EH (cell line): ENCODE measurements at places on chromosomes 7 and 10.

- peak; percentile 50 for DNase-seq
Measured at GRCh38 chr7:954330-955238, at the start of gene ADAP1. Gene ADAP1 (minus strand): TSS chr7:954680. CDS start chr7:954477, 203 bp downstream.

- DNase-seq = no peak
Measured at GRCh38 chr7:122433765-122434164, 129.2 kb upstream of the FEZF1 start.

DNA sequence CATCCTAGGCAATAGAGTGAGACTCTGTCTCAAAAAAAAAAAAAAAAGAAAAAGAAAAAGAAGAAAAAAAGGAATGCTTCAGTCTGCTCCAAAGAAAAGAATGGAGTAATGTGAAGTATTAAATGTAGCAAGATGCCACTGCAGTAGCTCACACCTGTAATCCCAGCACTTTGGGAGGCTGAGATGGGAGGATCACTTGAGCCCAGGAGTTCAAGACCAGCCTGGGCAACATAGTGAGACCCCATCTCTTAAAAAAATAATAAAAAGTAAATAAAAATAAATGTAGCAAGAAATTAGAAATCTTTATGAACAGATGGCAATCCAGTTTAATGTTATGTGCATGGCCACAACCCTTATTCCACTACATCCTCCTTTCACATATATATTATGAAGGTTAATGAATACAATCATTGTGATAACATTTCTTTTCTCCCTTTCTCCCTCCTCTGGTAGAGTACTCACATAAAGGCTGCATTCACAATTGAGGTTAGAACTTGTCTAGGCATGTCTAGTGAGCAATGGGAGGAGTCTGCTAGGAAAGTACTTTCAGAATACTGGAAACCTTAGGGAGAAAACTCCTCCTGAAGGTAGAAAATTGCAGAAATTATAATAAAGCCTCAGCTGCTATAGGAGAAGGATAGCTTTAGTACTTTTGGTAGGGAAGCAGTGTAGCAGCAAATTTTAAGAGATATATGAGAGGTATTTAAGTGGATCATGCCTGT, 20.4 kb downstream of the KLLN start:
- DNase-seq = peak; percentile 78

- DNase-seq = no peak
Measured at GRCh38 chr7:54426406-54426805, 115.8 kb upstream of the VSTM2A start.

DNA sequence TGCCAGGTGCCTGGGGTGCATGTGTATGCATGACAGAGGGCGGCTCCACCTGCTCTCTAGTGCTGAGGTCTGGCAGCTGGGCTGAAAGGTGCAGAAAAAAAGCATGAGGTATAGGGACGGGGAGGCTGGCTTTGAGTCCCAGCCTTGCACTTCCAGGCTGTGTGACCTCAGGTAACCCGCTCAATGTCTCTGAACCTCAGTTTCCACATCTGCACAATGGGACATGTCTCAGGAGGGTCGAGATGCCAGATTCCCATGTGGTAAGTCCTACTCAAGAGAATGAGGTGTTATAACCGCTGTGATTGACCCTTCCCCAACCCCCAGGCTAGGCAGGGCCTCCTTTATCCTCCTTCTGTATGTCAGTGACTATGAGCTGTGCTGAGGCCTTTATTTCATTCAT, 48.8 kb downstream of the ARHGAP22 start:
- DNase-seq = no peak

DNA sequence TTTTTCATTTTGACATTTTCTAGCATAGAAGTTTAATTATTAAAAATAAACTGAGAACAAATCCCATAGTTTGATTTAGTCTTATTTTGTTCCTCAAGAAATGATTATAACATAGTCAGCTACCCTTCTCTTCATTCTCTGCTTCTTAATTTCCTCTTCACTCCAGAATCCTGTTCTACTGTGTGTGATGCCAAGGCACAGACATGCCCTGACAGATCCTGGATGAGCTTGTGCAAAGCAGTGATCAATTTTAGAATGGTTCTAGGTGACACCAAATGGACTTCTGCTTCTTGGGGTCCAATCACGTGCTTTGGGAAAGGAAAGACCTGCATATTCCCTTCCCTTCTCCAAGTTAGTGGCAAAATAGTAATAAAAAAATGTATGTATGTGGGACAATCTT, 665.6 kb downstream of the MAGI2 start:
- no peak for DNase-seq

GRCh38 chr7:139676390-139676789, 101.4 kb downstream of the HIPK2 start:
- DNase-seq = no peak

DNA sequence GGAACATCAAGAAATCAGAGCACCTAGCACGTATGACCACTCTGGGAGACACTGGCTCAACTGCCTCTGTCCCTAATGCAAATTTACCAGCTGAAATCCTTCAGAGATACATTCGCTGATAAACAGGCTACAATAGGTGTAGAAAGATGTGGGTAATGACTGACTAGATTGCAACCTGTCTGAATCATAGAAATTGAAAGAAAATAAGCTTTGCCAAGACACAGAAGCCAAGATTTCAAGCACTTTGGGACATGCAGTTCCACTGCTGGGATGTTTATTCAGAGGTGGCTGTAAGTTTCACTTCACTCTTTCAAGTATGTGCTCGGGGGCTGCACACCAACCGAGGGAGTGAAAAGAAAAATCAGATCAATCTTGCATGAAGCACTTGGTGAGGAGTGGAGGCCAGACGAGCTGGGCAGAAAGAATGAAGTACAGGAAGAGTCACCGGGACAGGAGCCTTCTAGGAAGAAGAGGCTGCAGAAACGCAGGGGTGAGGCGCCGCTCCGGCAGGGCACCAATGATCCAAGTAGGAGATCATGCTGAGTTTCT, 276.7 kb downstream of the PARD3 start:
- DNase-seq = no peak

- no peak for DNase-seq
Measured at GRCh38 chr10:75530299-75530698, 98.9 kb downstream of the LRMDA start.

- DNase-seq = peak; percentile 75
Measured at GRCh38 chr10:13348216-13349017, at the start of gene SEPHS1. Gene SEPHS1 (minus strand): TSS chr10:13348293. CDS start chr10:13344950, 3,343 bp downstream.

- peak; percentile 52 for DNase-seq
Measured at GRCh38 chr7:140033036-140033435, 29.7 kb downstream of the PARP12 start.

GRCh38 chr7:140631602-140632001, 9.0 kb downstream of the DENND2A start:
- DNase-seq = no peak

DNA sequence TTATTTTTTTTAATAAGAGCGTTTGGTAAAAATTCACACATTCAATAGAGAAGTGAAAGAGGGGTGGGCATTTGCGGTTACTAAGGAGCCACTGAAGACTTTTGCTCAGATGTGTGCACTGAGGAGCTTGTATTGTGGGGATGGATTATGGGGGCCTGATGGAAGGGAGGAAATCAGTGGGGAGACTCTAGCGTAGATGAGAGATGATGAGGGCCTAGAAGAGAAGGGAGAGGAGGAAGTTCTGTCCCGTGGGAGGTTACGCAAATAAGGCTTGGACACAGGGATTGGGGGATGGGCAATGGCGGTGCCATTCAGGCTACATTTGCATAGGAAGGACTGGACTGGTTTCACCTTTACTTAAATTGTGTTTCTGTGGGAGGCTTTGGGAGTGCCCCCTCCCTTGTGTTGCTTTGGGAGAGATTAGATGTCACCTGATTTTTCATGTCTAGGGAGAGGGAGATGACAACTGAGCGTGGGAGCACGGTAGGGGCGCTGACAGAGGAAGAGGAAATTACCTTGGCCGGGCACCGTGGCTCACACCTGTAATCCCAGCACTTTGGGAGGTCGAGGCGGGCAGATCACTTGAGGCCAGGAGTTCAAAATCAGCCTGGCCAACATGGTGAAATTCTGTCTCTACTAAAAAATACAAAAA, 2.2 kb upstream of the HIP1 start:
- DNase-seq = no peak

- no peak for DNase-seq
Measured at GRCh38 chr10:85045046-85045445, 716.7 kb downstream of the CCSER2 start.

DNA sequence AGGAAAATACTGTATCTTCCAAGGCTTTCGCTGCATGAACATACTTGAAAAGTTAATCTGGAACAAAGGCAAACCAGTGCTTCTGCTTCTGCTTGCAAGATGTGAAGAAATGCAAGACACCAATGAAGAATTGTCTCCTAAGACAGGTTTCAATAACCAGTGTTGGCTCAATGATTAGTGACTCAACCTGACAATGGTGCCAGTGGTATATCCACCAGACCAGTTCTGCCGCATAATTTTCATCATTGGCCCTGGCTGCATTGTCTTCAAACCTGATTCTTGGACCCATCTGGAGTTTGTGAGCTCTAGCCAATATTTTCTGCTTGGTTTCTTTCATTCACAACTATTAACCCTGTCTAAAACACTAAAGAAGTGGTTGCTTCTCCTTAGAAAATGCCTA, 13.6 kb upstream of the STAMBPL1 start:
- no peak for DNase-seq

GRCh38 chr10:67603701-67604100, 92.3 kb downstream of the CTNNA3 start:
- DNase-seq = peak; percentile 20

DNA sequence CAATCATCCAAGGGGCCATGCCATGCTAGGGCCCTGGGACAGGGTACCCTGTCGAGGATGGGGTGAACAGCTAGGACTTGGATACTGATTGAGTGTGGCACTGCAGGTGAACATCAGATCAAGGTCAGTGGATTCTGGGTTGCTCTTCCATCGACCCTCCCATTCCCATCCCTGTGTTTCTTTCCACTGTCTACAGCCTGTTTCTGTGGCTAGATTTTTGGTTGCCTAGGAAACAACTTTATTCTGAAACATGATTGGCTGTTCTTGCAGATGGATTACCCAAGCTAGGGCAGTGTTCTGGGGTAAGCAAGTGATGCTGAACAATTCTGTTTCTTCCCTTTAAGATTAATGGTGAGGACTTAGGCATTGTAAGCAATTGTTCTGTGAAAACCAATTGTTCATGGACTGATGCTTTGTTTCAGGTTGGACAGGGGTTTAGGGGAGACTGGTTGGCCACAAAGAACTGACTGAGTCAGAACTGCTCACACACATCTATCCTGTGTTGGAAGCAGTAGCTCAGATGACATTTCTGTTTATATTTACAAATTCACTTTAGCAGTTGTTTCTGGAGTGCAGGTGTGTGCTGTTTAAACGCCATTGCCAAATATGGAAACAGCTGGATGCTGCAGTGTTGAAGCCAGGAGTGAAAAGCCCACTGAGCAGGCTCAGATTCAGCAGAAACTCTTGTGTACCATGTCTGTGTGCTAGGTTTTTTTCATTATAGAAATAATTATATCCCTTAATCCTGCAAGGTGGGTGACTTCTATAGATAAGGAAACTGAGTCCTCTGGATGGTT, 102.3 kb upstream of the BTBD16 start:
- DNase-seq = no peak

DNA sequence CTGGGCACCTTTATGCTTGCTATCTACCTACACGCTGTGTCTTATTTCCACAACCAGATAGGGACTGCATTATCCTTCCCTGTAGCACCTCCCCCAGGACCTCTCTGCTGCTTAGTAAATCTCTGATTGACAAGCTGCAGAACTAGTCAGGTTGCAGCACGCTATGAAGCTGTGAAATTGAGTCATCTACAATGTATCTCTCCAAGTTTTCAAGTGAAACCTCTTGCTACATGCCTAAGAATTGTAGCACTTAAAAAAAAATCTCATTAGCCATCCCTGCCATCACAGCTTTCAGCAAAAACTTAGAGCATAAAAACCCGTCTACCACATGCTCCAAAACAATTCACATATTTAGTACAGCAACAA, 69.7 kb upstream of the FGFR2 start:
- no peak for DNase-seq

DNA sequence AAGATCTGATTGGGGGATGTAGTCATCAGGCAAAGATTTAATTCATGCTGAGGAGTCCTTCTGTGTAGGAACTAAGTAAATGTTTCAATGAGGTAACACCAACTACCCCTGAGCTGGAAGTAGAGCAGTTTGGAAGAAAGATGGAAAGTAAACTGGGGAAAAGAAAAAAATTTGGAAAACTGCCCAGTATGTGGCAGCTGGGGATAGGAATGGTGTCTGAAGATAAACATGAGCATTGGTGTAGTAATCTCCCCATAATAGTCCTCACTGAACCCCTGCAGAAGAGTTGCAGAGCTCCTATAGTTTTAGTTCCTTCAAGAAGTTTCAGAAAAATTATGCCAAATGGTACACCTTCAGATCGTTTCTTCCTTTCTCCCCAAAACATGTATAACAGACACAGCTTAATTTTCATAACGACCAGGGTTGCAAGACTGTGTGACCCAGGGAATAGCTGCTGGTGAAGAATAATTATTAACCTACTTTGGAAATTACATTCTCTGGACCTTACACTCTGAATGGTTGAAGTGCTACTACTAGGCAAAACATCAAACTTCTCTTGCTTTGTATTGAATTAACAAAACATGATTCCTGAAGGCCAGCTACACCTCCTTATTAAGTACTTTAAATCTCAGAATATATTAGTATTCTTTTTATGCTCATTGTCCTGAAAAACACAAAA, 446.4 kb upstream of the NRG3 start:
- no peak for DNase-seq

- no peak for DNase-seq
Measured at GRCh38 chr10:95880704-95881103, 27.1 kb upstream of the CC2D2B start.

DNA sequence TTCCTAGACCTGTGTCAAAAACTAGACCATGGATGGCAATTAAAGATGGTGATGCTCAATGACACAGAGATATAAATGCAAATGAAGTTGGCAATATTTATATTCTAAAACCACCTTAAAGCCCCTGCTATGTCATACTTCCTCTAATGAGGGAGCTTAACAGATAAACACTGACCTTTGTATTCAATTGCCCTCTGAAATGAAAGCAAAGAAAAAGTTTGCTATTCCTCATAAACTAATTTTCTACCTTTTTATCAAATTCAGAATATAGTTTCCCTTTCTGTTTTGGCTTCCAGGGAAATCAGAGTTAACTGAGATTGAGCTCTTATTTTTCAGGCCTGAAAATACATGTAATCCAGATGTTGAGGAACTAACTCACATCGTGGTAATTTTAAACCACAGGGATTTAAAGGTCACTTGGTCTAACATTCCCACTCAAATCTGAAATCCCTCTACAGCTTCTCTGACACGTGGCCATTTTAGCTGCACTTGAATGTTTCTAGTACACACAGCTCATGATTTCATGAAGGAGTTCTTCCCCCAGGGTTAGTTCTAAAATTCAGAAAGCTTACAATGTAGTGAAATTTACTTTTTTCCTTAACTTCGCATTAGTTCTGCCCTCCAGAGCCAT, 37.9 kb upstream of the ABCB5 start:
- DNase-seq = no peak

DNA sequence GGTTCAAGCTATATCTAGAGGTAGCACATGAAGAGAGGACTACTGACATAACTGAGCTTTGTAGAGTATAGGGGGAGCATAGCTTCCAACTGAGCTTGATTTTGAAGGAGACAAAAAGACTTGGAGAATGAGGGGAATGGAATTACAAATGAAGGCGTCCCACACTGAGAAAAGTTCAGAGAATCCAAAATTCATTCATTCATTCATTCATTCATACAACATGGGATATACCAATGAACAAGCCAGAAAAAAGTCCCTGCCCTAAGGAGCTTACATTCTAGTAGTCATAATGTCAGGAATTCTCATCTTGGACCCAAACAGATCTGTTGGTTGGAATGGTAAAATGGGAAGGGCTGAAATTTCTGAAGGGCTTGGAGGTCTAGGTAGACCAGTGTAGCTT, 62.0 kb downstream of the ENTPD1 start:
- no peak for DNase-seq

- no peak for DNase-seq
Measured at GRCh38 chr10:97139651-97140048, 46.1 kb downstream of the SLIT1 start.

- no peak for DNase-seq
Measured at GRCh38 chr10:21172930-21173801, 276.1 kb upstream of the NEBL start.
